Activated CD8-positive, alpha-beta memory T cell treated with anti-CD3 and anti-CD28 coated beads, Interleukin-2, amount 10 ng/mL, durations not matched to agents 7 days and 5 days (primary cell): ENCODE measurements at places on chromosomes 11 and 22.

DNA sequence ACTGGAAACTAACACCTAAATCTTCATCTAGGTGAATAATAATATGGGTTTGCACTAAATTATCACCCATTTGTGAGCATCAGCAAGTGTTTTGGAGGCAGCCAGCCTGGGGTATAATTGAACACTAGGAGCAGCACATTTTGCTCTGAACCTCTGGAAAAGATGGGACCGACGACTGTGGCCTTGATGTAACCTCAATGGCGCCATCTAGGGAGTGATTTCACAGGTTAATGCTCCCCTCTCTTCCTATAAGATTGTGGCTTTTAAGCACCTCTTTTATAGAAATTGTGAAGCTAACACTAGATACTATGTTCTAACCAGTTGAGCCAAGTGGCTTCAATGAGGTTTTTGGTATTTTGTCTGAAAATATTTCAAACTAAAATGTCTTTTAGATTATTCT lies 203.7 kb downstream of the NELL1 start:
- no peak for DNase-seq

GRCh38 chr22:39349506-39349966 lies 255 bp upstream of the SYNGR1 start:
- DNase-seq, result peak; percentile 45

GRCh38 chr22:39208013-39208680 lies 36.6 kb downstream of the PDGFB start:
- no peak for DNase-seq

DNA sequence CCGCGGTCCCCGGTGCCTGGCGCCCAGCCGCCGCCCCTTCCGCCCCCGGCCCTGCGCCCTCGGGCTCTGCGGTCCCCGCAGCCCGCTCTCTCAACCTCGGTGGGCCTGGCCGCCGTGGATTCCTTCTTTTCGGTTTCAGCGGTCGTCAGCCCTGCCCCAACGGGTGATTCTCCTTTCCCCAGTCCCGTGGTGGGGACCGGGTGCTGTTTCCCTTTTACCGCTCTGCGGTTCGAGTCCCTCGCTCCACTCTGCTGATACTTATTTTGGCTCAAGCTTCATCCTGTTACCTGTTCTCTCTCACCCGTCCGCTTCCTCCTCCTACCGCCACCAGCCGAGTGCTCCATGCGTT lies 494 bp downstream of the ZDHHC5 start:
- peak; percentile 69 for DNase-seq

GRCh38 chr11:64742889-64743590 lies 902 bp downstream of the RASGRP2 start:
- peak; percentile 80 for DNase-seq
